T-helper 22 cell (primary cell): ENCODE measurements at places on chromosomes 6 and 20.

- DNase-seq = no peak
These were observed 99.9 kb downstream of the NFATC2 start for GRCh38 chr20:51442602-51443001.

GRCh38 chr20:44727651-44728050 is 12.5 kb downstream of the CCN5 start:
- DNase-seq = no peak

GRCh38 chr6:163814494-163815364 is 400.2 kb downstream of the QKI start:
- DNase-seq = no peak

GRCh38 chr20:45037050-45037449 is 63.9 kb downstream of the KCNS1 start:
- no peak for DNase-seq

DNA sequence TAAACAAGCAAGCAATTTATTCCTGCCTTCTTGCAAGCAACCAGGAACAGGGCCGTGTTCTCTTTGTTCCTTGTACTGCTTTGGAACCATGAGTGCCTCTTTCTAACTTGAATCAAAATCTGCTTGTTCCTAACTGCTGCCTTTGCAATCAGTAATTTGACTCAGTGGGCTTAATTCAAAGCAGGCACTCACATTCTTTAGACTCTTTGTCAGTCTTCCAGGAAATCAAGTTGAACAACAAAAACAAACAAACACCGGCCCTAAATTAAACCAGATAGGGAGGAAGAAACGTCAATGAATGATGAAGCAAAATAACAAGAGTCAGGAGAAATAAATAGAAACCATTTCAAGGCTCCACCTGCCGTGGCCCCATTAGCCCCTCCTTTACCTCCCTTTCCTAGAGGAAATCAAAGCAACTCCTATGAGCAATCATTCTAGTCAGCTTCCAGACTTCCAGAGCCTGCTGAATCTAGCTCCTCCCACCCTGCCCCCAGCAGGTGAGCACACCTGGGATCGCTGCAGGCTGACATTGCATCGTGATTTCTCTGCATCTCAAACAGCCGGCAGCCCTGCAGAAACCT is 582.2 kb upstream of the FLRT3 start:
- no peak for DNase-seq

DNA sequence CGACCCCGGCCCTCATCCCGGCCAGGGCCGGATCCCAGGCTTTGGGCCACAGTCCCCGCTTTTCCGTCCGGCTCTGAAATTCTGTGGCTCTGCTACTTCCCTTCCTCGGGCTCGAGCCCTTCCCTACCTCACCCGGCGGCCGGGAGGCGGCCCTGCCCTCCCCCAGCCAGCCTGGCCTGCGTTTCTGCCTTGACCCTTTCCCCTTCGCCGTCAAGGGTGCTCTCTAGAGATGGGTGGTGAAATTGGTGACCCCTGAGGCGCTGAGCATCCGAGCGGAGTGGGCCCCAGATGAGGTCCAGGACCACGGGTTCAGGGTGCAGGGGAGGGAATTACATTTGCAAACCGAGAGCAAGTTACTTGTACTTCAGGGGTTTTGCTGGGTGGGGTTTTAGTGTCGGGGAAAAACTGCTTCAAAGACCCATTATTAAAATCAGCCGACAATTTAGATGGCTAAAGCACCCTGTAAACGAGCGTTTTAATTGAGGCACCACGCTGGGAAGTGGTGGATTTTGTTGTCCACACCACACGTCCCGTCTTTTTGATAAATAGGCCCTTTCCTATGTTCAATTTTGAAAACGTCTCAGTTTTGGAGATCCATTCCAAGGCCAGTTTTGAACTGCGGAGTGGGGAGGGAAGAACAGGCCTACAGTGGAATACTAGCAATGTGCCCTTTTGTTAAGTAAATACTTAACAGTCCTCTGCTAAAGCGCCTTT is 9.9 kb downstream of the TFAP2A start:
- no peak for DNase-seq

DNA sequence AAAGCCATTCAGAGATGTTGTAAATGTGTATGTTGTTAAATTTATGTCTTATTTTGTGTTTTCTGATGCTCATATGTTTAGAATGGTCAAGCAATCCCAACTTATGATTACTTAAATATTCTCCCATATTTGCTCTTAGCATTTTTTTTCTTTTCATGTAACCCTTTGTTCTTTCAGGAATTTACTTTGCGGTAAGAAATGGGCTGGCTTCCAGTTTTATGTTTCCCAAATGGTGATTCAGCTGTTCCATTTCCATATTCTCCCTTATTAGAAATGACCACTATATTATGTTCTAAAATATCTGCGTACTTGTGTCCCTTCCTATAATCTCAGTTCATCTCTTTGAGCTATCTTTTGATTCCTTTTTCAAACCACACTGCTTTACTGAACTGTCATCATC is 113.7 kb downstream of the CDH26 start:
- no peak for DNase-seq

DNA sequence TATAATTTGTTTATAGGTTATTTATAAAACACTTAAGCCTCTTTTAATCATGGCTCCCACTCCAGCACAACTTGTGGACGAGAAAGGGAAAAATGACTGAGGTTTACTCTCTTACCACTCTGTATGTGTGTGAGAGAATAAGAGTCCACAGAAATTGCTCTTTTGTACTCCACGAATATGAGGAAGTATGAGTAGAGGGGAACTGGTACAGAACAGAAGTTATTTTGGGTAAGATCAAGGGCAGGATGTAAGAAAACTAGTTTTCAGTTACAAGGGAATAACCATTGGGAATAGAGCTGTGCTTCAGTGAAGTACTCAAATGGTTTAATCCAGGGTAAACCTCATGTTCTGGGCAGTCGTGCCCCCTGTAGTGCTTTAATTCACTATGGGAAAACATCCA is 72.6 kb downstream of the REV3L start:
- DNase-seq = no peak

DNA sequence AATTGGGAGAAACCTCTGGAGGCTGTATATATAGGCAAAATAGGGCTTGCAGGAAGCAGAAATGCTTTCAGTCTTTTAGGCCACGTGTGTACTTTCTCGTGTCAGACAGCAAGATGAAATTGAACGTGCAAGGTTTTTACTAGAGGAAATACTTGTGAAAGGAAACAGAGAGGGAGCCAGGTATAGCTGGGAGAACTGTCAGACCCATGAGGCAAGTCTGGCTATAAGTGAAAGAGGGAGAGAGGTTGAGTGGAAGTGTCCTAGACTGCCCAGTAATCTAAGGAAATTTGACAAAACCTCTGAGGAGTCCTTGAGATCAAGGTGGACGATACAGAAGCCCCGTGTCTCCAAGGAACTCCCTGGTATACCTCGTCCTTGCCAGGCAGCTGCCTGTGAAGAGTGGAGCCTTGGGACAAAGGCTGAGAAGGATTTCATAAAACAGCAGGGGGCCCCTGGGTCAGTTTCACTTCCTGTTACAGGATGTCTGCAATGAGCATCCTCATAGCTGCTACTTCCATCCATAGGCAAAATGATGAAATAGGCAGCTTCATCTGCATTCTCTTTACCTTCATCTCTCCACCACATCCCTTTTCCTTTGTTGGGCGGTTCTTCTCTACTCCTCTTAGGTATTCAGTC is 114.4 kb upstream of the MAP3K7 start:
- DNase-seq = no peak

- DNase-seq = no peak
These were observed 46.2 kb upstream of the SUPT3H start for GRCh38 chr6:45423824-45424450.

GRCh38 chr6:11341867-11342266 is 109.4 kb upstream of the NEDD9 start:
- DNase-seq = no peak

GRCh38 chr6:162217811-162218493 is 509.6 kb downstream of the PRKN start:
- no peak for DNase-seq

DNA sequence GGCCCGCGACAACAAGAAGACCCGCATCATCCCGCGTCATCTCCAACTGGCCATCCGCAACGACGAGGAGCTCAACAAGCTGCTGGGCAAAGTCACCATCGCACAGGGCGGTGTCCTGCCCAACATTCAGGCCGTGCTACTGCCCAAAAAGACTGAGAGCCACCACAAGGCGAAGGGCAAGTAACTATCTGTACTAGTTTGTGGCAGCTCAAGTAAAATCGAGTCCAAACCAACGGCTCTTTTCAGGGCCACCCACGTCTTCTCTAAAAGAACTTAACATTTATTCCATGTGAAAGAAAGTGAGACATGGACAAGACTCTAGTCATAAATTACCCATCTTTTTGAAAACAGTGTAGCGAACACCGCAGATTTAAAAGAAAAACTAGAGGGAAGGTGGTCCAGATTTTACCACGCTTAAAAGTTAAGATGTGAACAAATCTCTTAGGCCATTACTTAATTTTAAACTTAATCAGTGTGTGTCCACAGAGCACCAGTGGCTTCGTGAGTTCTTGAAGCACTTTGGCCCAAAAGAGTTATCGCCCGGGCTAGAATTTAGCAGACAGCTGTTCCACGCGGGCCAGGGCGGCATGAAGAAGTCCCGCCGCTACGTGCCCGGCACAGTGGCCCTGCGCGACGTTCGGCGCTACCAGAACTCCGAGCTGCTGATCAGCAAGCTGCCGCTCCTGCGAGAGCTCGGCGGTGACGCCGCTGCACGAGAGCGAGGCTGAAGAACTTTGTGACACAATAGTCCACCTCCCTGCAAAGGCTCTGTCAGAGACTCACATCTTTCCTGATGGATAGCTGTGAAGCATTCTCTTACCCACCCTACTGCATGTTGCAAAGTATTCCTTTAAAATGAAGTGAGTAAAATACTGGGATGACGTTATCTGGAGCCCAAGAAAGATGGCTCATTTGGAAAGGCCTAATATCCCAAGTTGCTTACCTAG is 113.9 kb upstream of the PRSS16 start:
- DNase-seq = peak; percentile 50

- DNase-seq = no peak
These were observed 862.3 kb upstream of the CITED2 start for GRCh38 chr6:140236732-140237131.

DNA sequence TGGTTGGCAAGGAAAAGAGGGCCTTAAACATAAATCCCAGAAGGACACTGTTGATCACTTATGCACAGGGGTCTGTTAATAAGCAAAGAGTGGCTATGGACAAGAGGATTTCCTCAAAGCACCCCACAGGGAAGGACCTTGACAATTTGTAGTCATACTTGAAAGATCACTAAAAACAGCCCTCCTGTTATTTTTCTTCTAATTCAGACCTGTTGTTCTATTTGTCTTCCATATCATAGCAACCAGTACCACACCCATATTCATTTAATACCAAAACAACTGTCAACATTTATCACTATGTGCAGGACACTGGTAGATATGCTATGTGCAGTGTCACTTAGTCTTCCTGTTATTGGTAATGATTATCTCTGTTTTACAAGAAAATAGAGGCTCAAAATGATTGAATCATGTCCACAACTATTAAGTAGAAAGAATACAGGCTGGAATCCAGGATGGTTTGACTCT is 3.2 kb upstream of the DYNLRB1 start:
- DNase-seq = no peak

DNA sequence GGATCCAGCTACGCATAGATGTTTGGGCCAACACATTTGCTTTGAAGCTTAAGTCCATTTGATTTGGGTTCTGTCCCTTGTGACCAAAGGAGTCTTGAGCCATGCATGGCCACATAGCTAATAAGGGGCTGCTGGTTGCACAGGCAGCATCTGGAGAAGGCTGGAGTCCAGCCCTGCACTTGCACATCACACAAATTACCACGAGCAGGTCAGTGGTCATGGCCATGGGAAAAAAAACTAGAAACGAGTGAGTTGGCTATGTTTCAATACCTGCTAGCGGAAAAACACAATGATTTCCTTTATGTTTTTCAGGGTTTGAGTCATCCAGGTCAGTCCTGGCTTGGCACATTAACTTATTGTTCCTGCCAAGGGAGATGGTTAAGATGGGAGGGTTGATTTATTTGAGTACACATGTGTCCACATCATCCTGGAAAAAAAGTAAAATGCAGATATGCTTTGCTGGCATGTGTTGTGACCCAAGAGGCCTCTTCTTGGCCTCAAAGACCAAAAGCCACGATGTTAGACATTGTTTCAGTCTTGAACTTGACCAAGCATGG is 5.6 kb upstream of the STX16 start:
- DNase-seq = no peak

- no peak for DNase-seq
These were observed 95.2 kb downstream of the KIF13A start for GRCh38 chr6:17892097-17892686.

- DNase-seq = no peak
These were observed 70.0 kb downstream of the LRRC1 start for GRCh38 chr6:53864781-53865180.

DNA sequence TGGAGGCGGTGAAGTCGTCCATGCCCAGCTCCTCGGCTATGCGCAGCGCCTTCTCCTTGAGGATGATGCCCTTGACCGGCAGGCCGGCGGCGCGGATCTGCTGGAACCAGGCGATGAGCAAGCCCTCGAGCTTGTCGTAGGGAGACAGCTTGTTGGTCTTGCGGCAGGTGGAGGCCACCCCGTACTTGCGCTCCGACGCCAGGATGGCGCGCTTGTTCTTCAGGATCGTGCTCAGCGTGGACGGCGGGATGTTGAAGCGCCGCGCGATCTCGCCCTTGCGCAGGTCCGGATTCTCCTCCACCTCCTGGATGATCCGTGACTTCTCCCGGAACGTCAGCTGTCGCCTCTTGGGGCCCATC is 435 bp downstream of the CENPB start:
- peak; percentile 25 for DNase-seq

- no peak for DNase-seq
These were observed 9.5 kb downstream of the SLC29A1 start for GRCh38 chr6:44232676-44233566.
